Suppressor macrophage treated with lipopolysaccharide for 1 hour (primary cell): ENCODE measurements at places on chromosomes 13 and 19.

- DNase-seq, result no peak
These were observed 8.3 kb downstream of the MAG start for GRCh38 chr19:35300339-35300649.

DNA sequence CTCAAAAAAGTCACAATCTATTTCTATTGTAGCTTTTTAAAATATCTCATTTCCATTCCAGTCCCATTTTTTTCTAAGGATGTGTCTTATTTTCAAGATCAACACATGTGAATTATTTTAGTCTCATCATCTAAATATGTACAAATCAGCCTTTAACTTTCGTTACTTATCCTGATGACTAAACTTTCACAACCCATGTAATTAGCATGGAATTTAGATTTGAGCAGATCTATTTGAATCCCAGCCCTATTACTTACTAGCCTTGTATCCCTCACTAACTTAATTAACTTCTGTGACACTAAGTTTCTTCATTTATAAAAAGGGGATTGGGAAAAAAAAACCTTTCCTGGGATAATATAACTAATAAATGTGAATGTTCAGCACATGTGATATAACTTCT is 81.1 kb downstream of the UFM1 start:
- DNase-seq, result no peak

DNA sequence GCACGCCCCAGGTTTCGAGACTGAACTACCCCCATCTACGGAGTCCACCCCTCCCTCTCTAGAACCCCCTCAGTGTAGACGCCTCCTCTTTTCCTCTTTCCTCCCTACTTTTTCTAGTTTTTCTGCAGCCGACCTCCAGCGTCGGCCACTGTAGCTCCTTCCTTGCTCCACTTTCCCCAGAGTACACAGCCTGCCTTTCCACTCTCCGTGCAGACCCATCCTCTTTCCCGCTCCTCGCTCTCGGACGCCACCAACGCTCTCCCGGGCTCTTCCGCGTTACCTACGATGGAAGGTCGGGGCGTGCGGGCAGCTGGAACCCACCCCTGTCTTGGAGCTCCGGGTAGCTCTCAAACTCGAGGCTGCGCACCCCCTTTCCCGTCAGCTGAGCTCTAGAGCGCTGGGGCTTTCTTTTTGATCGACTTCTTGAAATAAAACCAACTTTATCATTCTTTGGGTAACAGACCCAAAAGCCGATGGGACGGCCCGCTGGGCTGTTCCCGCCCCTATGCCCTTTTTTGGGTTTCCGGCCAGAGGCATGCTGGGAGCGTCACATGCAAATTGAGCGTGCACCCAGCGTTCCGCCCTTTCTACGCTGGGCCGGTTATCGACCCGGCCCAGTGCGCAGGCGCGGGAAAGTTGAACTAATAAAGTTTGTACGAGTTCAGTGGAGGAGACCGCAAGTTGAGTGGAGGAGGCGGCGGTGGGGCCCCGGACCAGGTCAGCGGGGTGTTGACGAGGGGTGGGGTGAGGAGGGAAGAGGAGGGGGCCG is at the start of the genes BCL2L12 and IRF3:
Gene BCL2L12 (plus strand): TSS at position 583 of the 769 bp plus-strand sequence. CDS start 760 bp downstream, outside the sequence.
Gene IRF3 (minus strand): TSS at position 507 of the 769 bp plus-strand sequence. CDS start 1,019 bp downstream, outside the sequence.
- DNase-seq, result peak; percentile 99

DNA sequence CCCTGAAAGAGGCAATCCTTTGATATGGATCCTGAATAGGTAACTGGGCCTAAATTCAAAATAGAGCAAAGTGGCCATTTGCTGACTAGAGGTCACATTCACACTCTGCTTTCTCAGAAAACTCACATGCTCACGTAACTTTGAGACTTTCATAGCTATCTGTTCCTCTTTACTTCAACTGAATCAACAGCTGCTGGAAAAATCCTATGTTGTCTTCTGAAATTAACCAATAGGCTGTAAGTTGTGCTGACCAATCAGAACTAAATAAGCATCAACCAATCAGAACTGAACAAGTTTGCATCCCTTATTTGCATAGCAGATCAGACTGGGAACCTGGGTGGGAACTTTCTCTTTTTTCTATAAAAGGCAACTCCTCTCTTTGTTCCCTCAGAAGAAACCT is 24.0 kb upstream of the TBC1D4 start:
- DNase-seq, result no peak

DNA sequence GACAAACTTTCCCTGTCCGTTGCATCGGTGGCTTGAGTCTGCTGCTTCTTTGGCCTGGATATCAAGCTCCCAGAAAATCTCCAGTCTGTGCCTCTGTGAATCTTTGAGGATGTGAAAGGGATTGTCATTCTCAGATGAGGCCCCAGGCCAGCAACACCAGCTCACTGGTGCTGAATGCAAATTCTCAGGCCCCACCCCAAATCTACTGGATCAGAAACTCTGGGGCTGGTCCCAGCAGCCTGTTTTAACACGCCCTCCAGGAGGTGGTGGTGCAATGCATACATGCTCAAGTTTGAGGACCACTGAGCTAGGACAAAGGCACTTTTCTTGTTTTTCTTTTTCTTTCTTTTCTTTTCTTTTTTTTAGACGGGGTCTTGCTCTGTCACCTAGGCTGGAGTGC is 23.6 kb downstream of the TNFSF11 start:
- DNase-seq, result no peak

DNA sequence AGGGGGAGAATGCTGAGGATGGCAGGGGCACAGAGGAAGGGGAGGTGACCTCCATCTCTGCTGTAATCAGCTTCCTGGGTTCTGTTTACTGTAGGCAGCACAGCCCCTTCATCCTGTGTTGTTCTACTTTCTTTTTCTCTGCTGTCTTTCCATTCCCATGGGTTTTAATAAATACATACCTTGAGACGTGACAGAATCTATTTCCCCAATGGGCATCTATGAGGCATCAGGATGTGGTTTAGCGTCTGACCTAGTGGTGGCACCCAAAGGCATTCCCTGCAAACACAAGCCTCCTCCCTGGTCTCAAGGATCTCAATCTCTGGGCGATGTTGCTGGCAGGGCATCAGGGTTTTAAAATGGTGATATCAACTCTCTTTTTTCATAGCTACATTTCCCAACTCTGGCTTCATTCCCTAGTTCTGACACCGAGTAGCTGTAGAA is 60.8 kb downstream of the ALOX5AP start:
- peak; percentile 46 for DNase-seq

- peak; percentile 69 for DNase-seq
These were observed at the start of gene TTC9B for GRCh38 chr19:40217934-40218890. TTC9B (minus strand) TSS chr19:40218384; CDS start chr19:40218381, 3 bp downstream.

- no peak for DNase-seq
These were observed 3.7 kb upstream of the MTRF1 start for GRCh38 chr13:41267106-41267505.

DNA sequence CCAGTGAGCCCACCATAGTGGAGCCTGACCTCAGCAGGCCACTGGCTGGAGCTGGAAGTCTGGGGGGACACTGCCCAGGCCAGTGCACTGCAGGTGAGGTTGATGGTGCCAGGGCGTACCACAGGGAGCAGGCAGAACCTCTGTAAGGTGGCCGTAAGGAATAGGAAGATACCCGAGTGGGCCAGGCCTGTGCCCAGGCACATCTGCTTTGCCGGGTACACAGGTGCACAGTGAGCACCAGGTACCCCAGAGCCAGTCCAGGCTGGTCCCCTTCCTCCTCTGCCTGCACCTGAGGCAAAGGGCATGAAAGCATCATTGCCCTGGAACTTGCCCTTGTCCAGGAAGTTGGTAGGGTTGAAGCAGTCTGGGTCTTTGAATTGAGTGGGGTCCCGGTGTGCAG is 9.5 kb downstream of the EGLN2 start:
- no peak for DNase-seq

DNA sequence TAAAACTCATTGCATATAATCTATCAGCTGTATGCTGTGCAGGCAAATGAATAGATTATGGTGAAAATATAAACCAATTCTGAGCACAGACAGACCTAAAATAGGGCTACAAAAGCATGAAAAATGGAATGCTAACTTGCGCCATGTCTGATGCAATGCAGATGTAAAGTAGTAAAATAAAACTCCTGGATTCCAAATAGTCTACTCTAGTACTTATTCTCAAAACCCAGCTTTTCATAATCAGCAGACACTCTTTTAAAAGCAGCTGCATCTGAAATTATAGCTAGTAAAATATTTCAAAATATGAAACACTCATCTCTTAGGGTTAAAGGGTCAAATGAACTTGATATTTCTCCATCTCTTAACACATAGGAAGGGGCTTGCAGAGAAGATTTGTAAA is 4.7 kb upstream of the POMP start:
- DNase-seq, result no peak

DNA sequence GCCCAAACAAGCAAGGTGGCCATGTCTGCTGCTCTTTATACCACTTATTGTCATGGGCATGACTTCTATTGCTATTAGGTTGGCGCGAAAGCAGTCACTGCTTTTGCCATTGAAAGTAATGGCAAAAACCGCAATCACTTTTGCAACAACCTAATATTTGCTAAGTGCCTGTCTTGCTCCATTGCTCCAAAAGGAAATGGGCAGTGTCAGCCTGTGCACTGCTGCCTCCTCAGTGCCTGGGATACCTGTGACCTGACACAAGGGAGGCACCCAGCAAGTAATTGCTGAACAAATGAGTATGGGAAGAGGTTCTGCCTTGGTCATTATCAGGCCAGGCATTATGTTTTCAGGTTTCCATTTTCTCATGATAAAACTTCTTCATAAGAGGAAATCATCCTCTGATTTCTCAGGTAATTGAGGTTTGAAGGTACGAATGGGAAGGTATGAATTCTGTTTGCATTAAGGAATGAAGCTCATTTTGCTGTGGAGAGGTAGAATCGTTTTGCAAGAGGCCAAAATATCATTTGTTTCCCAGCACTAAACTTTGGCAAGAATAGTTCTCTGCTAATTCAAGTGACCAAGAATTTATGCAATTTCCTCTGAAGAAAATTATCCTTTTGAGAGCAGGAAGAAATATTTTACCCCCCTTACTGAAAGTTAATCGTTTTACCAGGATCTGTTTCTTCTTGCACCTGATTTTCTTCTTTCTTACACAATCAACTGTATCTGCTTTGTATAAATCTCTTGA is 128.4 kb upstream of the SPRY2 start:
- no peak for DNase-seq
